ENCODE measurements at places on chromosomes 16 and 17.

- DNase-seq, result peak; percentile 28
Measured at GRCh38 chr16:1543085-1543896, 9.8 kb downstream of the TMEM204 start.

GRCh38 chr16:82185012-82185411, 15.0 kb upstream of the MPHOSPH6 start:
- DNase-seq, result no peak

DNA sequence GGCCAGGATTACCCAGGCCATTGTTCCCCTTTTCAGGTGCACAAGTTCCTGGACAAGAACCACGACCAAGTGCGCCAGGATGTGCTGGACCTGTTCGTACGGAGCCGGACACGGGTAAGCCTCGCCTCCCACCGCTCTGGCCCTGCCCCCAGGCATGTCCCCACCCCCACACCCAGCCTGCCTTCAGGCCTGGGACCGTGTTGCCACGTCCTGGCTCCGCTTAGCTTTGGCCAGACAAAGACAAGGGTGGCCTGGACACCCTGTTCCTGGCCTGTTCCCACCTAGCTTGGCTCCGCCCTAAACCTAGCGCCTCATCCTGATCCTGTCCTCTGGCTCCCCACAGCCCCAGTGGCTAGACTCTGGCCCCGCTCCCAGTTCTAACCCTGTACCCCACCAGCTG, 30.9 kb downstream of the MYO15A start:
- DNase-seq, result no peak

GRCh38 chr16:89071686-89072547, 21.7 kb upstream of the ACSF3 start:
- DNase-seq, result no peak

- no peak for DNase-seq
Measured at GRCh38 chr17:50953831-50954601, 87.9 kb upstream of the TOB1 start.

DNA sequence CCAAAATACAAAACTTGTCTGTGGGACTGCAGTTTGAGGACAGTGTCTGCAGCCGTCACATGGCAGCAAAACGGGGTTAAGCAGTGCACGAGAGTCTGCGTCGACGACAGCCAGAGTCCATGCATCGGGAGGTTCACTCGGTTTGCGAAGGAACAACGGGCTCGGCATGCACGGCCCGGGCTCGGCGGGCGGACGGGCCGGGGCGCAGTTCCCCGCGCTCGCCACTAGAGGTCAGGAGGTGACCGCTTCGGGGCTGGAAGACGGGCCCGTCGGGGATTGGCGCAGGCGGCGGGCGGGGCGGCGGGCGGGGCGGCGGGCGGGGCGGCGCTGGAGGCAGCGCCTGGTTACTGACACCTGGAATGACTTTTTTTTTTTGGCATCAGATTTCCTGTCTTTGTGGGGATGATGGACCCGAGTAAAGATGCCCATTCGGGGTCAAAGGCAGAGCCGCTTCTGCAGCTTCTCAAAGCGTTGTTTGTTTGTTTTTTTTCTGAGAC, 6.5 kb downstream of the SCGB1C2 start:
- peak; percentile 84 for DNase-seq

- peak; percentile 75 for DNase-seq
Measured at GRCh38 chr17:49218941-49219913, 8.7 kb downstream of the ABI3 start.

- DNase-seq, result no peak
Measured at GRCh38 chr16:73482310-73482709, 434.4 kb upstream of the ZFHX3 start.

GRCh38 chr17:82050761-82051641, 610 bp downstream of the RFNG start:
- no peak for DNase-seq

- DNase-seq, result no peak
Measured at GRCh38 chr16:84526794-84527531, 22.5 kb upstream of the MEAK7 start.

- DNase-seq, result no peak
Measured at GRCh38 chr17:30545024-30545423, 67.8 kb downstream of the GOSR1 start.

DNA sequence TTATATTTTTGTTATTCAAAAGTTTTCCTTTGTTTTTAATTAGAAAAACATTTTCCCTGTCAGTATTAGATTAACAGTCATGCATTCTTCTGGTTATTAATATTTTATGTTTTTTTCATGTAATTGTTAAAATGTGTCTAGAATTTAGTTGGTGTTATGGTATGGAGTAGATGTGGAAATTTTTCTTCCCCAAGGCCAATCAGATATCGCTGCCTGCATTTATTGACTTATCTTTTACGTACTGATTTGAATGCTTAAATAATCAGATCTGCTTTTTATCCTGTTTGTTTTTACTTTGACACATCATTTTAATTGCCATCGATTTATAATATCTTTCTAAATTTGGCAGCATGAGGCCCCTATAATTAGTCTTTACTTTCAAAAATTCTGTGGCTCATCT, 13.6 kb downstream of the FTO start:
- DNase-seq, result no peak

- DNase-seq, result no peak
Measured at GRCh38 chr16:88882358-88883030, 16.0 kb upstream of the PABPN1L start.

GRCh38 chr16:2022723-2023091, 3.1 kb downstream of the NPW start:
- DNase-seq, result no peak

DNA sequence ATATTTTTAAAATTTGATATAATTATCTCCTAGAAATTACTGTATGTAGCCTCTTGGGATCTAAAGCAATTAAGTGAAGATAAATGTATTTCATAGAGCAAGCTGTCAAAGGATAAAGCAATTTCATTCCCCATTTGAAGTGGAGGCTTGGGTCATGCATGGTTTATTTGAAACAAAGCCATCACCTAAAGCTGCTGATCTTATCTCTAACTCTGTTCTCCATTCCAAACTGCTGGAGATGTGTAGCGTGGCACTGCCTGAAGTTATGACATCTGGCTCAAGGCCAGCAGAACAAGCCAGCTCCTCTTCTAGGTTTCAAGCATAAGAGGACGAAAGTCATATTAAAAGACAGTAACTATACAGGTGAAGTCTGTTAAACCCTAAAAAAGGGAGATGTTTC, 83.9 kb downstream of the HIC1 start:
- no peak for DNase-seq

DNA sequence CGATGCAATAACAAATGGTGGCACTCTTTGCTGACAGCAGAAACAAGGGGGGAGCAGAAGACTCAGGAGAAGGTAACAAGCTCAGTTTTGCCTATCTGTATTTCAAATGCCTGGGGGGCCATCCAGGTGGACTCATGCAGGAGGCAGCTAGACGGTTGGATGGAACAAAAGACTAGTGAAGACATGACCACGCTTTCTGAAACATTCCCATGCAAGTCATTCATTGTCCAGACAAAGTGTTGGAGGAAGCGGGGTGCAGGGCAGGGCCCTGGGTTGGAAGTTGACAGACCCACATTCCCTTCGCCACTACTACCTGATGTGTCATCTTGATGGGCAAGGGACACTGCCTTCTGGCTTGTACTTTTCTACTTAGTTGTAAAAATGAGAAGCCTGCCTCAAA, 29.8 kb upstream of the CRYBA1 start:
- no peak for DNase-seq

DNA sequence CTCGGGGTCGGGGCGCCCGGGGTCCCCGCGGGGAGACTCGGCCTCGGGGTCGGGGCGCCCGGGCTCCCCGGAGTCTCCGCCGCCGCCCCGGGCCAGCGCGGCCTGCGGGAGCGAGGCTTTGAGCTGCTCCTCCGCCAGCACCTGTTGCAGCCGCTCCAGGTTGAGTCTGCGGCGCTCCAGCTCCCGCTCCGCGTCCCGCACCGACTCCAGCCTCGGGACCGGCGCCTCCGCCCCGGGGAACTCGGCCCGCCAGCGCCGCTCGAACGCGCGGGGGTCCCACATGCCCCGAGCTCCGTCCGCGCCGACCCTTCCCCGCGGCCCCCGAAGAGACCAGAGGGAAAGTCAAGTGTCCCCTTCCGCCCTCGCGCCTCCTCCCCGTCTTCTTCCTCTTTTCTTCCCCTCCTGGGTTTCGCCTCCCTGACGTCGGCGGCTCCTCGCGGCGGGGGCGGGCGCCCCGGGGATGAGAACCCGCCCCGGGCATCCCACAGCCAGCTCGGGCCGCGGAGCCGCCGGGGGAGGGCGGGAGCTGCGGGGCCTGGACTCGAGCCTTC, 40.8 kb upstream of the BHLHA9 start:
- peak; percentile 38 for DNase-seq

DNA sequence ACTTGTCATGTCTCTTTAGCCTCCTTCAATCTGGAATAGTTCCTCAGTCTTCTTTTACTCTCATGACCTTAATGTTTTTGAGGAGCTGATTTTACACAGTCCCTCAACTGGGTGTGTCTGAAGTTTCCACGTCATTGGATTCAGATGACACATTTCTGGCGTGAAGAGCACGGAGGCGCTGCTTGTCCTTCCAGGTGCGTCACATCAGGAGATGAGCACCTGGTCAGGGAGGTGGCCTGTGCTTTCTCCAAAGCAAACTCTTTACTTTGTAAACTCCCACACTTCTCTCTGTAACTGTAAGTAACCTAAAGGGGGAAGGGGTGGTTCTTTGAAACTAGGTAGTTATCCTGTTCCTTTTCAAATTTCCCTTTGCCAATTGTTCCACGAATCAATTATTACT, 52.5 kb upstream of the MNT start:
- no peak for DNase-seq

DNA sequence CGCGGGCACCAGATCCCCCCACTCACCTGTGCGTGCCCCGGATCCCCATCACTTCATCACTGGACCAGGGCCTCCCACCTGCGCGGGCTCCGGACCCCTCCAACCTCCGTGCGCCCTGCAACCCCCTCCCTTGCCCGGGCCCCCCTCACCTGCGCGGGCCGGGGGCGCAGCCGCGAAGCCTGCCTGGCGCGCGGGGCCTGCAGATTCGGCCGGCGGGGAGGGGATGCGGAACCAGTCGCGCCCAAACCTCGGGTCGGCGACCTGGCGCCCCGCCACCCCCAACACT, 202 bp downstream of the CEP131 start:
- DNase-seq, result no peak

DNA sequence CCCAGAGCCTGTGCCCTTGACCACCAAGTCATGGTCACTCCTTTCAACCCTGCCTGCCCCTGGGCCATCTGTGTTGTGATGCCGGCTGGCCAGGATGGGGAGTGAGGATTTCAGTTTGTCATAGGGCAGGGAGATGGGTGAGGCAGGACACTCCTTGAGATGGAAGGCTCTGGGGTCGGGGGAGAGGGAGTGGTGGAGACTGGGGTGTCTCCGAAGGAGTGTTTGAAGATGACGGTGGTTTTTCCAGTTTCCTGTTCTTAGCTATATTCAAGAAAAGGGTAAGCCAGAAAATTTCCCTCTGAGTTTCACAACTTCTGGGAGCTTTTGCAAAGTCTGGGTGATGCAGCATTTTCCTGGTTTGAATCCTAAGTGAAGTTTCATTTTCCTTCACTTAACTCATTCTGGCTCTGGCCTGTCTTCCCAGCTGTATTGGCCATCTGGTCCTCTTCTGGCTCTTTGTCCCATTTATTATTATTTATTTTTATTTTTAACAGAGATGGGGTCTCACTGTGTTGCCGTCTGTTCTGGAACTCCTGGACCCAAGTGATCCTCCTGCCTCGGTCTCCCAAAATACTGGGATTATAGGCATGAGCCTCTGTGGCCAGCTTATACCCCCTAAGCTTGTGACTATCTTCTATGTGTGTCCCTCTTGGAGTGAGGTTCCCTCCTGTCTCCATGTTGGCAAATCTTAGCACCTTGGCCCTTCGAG, 27.7 kb downstream of the ABCC1 start:
- no peak for DNase-seq

GRCh38 chr17:19756546-19756945, 8.4 kb upstream of the ALDH3A1 start:
- no peak for DNase-seq

- no peak for DNase-seq
Measured at GRCh38 chr17:6244796-6245195, 174.6 kb downstream of the WSCD1 start.

All from stimulated activated naive CD8-positive, alpha-beta T cell treated with anti-CD3 and anti-CD28 coated beads, Interleukin-15, amount 100 ng/mL, for 72 hours (primary cell).